ENCODE measurements at places on chromosomes 11 and 22. TPM values are rescaled to one million over a fixed set of nuclear protein-coding genes. Genes with fewer than 3 reads are reported as not detected.

VPREB3 gene
- total RNA-seq, result not detected

PIK3IP1 gene
- 426 TPM for total RNA-seq

ESAM gene
- 3.5 TPM for total RNA-seq

CCDC157 gene
- total RNA-seq, result 6.7 TPM

STK33 gene
- total RNA-seq, result 0.62 TPM

TREH gene
- not detected for total RNA-seq

GRCh38 chr11:32231909-32232493, 141.1 kb downstream of the RCN1 start:
- no peak overlapping the region for H3K27ac ChIP-seq
- H3K36me3 ChIP-seq, result peaks cover 2% of the 10 kb centered on the region
- H3K4me3 ChIP-seq, result no peak overlapping the region
- no peak for DNase-seq

- H3K4me1 ChIP-seq, result peaks cover 14% of the 10 kb centered on the region
- no peak overlapping the region for H3K27ac ChIP-seq
Observed at GRCh38 chr11:126080161-126080941, 17.7 kb upstream of the CDON start.

DNA sequence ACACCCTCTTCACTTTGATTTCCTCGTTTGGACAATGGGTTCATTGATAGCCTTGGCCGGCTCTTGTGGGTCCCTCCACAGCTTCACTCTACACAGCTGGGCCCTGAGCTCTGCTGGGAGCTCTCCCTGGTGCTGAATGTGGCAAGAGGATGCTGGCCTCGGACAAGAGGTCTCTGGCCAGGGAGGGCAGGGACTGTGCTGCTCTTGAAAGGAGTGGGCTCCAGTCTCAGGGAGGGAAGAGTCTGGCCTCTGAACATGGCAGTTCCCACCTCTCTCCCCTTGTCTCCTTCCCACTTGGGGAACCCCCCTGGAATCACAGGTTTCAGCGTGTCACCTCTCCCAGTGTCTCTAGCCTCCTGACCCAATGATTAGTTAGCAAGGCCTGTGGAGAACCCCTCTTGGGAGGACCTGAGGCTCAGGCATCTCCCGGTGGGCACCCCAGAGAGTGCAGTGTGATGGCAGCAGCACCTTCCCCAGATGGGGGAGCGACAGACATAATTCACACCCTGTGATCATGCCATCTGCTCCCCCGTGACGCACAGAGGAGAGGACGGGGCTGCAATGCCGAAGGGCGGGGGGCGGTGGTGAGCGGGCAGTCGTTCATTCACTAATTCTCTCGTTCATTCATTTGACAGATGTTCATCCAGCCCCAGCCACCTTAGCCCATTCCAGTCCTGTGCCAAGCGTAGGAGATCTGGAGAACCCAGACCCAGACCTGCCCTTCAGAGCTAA, 2.8 kb upstream of the CABP7 start:
- H3K4me1 ChIP-seq, result peaks cover 7% of the 10 kb centered on the region
- no peak overlapping the region for H3K27ac ChIP-seq
- peaks cover 3% of the 10 kb centered on the region for H3K36me3 ChIP-seq
- H3K4me3 ChIP-seq, result no peak overlapping the region
- peaks cover 67% of the 10 kb centered on the region for H3K27me3 ChIP-seq

GRCh38 chr22:29030618-29031226, 30.9 kb downstream of the C22orf31 start:
- H3K4me1 ChIP-seq, result peaks cover 5% of the 10 kb centered on the region
- DNase-seq, result no peak
- no peak overlapping the region for H3K27ac ChIP-seq
- H3K36me3 ChIP-seq, result peaks cover 2% of the 10 kb centered on the region
- H3K27me3 ChIP-seq, result peaks cover 40% of the 10 kb centered on the region
- peak overlapping the region; percentile 77 for H3K4me3 ChIP-seq

All from T-helper 17 cell (primary cell).